Stimulated activated CD8-positive, alpha-beta memory T cell treated with anti-CD3 and anti-CD28 coated beads, Interleukin-12 subunit alpha, Interleukin-12 subunit beta, amount 100 ng/mL, for 1 hour (primary cell): ENCODE measurements at places on chromosomes 11 and 22.
A peak's percentile ranks its signal among the peaks of the same experiment; 100 is the strongest.

DNA sequence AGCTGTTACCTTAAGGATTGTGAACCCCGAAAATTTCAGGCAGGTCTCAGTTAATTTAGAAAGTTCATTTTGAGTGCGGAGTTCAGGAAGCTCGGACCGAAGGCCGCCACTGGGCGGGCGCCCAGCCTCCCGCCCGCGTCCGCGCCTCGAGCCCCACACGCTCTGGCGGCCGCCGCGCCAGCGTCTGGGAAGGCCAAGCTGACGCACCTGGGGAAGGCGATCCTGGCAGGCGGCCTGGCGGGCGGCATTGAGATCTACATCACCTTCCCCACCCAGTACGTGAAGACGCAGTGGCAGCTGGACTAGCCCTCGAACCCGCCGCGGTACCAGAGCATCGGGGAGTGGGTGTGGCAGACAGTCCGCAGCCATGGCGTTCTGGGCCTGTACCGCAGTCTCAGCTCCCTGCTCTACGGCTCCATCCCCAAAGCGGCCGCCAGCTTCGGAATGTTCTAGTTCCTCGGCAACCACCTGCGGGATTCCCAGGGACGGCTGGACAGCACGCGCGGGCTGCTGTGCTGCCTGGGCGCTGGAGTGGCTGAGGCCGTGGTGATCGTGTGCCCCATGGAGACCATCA lies 79.5 kb downstream of the CCDC83 start:
- no peak for DNase-seq

DNA sequence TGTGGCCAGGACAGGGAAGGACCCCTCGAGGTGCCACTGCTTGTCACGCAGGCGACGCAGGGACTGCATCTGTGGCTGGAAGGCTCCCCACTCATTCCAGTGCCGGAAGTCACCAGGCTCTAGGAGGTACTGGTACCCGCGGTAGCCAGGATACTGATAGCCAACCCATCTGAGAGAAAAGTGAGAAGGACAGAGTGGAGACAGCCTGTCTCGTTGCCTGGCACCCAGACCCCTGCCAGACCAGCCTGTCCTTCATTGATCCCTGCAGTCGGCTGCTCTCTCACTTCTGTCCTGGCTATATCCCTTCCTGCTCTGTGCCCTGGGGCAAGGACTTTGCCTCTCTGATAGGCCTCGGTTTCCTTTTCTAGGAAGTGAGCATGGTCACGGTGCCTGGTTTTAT lies 9.6 kb upstream of the TPST2 start:
- DNase-seq: no peak

DNA sequence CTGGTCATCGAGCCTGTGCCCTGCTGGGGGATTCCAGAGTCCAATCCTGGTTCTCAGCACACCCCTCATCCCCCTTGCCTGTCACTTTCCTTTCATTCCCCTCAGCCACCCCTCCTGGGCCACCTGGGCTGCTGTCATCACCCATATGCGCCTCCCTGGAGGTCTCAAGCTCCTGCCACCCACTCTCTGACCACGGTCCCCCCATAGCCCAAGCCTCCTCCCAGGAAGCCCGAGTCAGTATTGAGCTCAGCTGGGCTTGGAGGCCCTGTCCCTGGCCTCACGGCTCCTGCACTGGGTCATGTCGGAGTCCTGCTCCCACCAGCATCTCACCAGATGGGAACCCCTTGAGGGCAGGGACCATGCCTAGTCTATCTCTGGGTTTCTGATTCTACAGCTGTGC lies 44.6 kb downstream of the NFAM1 start:
- no peak for DNase-seq

- no peak for DNase-seq
These were observed 47.5 kb downstream of the HORMAD2 start for GRCh38 chr22:30127749-30128166.

- peak; percentile 11 for DNase-seq
These were observed 25.7 kb downstream of the DRD4 start for GRCh38 chr11:662689-663274.
